ENCODE measurements at places on chromosomes 5 and 9.

DNA sequence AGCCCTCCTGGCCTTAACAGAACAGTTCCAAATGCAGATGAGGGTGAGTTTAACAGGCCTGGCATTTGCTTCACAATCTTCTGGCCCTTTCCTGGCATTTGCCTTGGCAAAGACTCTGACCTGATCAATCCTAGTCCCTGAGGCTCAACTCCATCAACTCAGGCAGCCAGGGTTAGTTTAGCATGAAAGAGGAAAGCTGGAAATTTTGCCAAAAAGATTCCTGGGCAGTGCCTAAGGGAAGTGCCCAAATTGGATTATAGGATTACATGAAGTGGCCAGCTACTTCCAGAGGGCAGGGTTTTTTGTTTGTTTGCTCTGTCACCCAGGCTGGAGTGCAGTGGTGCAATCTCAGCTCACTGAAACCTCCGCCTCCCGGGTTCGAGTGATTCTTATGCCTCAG is 36.8 kb downstream of the PCDHAC2 start:
- DNase-seq: no peak

DNA sequence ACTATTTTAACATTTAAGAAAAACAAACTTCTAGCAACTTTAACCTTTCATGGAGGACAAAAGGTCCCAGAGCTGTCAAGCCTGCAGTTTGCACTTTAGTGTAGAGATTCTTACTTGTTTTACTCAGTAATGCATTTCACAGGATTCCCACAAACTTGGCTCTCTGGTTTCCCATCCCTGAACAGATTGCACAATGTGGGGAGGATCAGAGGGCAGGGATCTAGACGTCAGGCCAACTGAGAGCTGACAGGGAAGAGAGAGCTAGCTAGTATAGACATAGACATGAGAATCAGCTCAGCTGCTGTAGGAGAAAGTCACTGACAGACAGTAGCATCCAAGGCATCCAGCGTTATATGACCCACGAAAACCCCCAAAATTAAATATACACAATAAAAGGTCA is 20.9 kb upstream of the BNIP1 start:
- DNase-seq: no peak

GRCh38 chr5:1485579-1486118 is 38.1 kb downstream of the LPCAT1 start:
- DNase-seq: no peak

DNA sequence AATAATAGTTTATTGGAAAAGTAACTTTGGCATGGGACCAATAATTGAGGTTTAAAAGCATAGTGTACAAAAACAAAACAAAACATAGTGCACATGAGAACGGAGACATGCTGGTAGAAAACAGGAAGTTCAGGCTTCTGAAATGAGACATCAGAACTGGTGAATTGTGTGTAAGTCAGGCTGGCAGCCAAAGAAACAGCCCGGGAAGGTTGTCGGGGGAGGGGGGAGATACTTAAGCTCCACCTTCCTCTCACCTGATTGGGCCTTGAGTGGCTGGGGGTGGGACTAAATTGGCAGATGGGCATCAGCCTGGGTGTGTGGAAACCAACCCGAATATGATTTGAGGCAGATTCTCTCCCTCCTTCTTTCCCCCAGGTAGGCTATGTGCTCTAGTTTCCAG is 256.3 kb downstream of the SMARCA2 start:
- DNase-seq: no peak

DNA sequence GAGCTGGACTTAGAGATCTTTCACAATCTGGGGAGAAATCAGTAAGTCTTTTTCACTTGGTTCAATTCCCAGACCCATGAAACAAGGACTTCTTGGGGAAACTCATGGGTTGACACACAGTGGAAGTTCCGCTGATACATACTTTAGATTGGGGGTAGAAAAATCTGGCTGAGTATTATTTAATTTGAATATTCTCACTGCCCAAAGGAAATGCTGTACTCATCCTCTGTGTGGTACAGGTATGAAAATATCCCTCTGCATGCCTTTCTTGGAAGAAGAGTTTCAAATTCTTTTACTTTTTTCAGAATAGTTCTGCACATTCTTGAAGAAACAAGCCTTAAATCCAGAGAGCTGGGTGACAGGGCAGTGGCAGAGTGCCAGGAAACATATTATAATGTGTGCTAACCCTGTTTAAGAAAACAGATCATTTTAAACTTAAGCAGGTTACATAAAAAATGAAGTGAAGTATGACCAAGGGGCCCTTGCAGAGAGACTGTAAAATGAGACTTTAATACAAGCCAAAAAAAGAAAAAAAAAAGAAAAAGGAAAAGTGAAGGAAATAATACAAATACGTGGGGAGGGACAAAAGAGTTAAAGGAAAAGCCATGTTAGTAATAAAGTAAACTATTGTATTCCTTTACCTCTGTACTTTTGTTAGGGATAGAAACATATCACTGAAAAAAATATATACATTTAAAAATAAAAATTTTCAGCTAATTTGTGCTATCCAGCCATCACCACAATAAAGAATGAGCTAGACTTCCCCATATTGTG is 173.4 kb upstream of the NR3C1 start:
- no peak for DNase-seq

DNA sequence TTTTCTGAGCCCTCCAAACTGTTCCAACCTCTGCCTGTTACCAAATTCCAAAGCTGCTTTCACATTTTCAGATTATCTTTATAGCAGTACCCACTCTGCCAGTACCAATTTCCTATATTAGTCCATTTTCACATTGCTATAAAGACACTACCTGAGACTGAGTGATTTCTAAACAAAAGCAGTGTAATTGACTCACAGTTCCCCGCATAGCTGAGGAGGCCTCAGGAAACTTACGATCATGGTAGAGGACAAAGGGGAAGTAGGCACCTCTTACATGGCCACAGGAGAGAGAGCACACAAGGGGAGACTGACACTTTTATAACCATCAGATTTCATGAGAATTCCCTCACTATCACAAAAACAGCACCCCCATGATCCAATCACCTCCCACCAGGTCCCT is 105.0 kb downstream of the DTWD2 start:
- no peak for DNase-seq

DNA sequence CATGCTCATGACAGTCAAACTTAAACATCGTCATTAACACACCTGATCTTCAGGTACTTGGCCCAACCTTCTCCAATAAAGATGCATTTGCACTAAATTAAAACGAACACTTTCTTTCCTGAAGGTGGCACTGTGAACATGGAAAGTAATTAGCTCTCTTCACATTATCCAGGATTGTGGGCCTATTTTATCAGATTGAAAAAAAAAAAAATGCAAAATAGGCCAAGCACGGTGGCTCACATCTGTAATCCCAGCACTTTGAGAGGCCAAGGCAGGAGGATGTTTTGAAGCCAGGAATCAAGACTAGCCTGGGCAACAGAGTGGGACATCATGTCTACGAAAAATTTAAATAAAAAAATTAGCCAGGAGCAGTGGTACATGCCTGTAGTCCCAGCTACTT is 14.4 kb upstream of the CDC20B start:
- DNase-seq: no peak

GRCh38 chr9:97704851-97705250 is 7.7 kb upstream of the XPA start:
- no peak for DNase-seq

- DNase-seq: no peak
These were observed 46.6 kb upstream of the COL5A1 start for GRCh38 chr9:134595014-134595413.

DNA sequence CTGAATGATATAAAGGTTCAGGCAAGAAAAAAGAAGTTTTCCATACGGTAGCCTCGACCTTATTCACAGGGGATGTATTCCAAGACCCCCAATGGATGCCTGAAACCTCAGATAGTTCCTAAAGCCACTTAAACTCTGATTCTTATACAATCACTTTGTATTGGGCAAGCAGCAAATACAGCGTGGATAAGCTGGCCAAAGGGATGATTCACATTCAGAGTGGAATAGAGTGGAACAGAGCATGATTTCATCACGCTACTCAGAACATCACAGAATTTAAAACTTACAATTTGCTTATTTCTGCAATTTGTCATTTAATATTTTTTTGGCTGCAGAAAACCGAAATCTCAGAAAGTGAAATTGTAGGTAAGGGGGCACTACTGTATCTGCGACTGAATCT is 40.5 kb upstream of the CDH18 start:
- DNase-seq: no peak

GRCh38 chr5:133381571-133382365 is 230.6 kb downstream of the FSTL4 start:
- DNase-seq: no peak

GRCh38 chr5:149206524-149207141 is 65.0 kb upstream of the AFAP1L1 start:
- no peak for DNase-seq

DNA sequence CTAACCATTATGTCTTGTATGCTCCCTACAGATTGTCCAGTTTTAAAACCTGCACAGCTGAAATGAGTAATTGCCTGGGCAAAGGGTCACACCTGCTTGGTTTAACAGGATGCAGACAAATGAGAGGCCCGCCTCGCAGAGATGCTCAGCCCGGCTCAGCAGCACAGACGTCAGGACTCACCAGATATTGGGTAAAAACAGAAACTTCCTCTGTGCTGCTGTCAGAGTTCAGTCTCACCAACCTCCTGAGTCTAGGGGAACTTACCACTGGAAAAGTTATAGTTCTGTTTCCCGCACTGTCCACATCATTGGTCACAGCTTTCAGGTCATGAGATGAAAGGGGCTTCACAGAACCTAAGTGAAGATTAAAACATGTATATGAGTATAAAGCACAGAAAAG is 152.5 kb downstream of the ESM1 start:
- no peak for DNase-seq

DNA sequence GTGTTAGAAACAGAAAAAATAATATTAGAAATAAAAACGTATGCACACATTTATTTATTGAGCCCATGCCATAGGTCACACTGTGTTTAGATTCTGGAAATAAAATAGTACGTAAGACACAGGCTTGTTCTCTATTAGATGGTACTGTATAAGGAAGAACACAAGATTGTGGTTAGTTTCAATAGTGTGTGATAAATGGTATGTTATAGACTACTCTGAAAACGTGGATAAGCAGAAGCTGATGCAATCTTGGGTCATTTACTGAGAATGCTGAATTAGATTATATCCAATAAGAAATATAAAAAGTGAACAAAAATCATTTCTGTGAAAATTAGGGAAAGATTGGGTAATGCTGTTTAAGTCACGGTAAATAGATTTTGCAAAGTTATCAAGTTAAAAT is 1456.4 kb upstream of the ACO1 start:
- no peak for DNase-seq

DNA sequence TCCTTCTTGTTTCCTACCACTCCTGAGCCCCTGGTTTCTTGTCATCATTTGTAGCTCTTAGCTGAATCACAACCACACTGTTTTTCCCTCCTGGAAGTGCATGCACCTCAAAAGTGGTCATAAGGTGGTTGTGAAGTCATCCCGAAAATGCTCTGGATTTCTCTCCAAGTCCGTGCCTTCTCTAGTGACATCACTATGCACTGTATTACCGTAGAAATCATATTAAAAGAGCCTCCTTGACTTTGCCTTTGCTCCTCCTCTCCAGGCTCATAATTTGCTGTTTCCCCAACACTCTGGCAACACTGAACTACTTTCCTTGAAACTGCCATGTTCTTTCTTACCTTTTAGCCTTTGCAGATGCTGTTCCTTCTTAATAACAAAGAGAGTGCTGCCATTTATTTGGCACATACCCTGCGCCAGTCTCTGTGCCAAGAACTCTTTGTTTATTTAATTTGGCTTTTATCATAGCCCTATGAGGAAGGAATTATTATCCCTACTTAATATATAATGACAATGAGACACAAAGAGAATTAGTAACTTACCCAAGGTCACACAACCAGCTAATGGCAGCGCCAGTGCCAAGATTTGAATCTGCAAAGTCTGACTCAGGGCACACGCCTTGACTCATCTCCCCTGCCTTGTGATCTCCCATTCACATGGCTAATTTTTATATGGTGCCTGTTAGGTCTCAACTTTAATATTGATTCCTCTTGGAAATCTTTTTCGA is 115.4 kb downstream of the KIF4B start:
- no peak for DNase-seq

DNA sequence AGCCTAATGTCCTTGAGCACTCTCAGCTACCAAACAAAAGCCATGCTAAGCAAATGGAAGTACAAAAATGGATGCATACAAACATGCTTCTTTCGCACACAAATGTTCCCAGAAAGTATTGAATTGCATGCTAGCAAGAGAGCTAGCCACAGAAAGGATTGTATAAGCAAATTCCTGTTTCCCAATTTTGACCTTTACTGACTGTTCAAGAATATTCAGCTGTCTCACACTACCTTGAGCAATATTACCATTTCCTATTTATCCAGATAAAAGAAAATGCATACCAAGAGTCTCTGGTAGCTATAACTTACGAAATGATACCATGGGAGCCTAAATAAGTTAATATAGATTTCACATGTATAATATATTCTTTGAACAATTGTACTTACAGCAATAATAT is 264.6 kb downstream of the TMEM167A start:
- no peak for DNase-seq

DNA sequence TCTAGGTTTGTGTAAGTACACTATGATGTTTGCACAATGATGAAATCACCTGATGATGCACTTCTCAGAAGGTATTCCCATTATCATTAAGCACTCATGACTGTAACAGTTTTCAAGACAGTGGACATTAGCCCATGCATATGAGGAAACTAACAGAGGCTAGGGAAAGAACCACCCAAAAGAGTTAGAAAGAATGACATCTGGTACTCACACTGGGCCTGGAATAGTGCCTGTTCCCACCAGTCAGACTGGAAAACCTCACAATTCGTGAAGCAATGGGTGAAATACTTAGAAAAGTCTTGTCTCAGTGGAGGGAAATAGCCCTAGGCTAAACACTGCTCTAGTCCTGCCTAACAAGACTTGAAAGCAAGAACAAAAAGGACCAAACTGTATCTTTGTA is 117.4 kb upstream of the GDNF start:
- no peak for DNase-seq

DNA sequence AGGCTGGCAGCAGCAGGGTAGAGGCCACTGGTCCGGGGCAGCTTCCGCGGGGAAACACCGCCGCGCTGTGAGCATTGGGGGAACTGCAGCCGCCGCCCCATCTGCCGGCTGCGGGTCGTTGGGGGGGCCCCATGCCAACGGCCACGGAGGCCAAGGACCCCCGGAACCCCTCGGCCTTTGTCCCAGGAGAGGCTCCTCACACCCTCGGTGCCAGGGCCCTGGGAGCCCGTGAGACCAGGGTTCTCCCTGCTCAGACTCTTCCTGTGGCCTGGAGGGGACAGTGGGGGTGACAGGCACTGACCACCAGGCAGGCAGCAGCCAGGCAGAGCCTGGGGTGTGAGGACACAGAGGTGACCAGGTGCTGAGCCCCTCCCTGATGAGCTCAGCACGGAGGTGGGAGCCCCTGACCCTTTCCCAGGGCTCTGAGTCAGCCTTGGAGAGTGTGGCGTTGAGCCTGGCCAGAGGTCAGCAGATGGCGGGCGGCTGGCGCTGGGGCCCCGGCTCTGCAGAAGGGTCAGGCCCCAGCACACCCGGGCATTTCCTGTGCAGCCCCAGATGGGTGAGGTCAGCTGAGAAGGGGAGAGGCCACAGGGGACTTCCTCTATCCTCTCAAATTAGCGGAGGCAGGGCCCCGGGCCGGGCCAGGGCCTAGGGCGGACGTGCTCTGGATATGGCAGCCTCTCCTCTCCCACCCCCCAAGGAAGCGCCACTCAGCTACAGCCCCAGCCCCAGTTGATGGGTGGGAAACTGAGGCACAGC is 17.9 kb upstream of the EGFL7 start:
- peak; percentile 36 for DNase-seq

- no peak for DNase-seq
These were observed 4.1 kb downstream of the TMEM250 start for GRCh38 chr9:136114610-136115009.

GRCh38 chr5:95808686-95809413 is 13.7 kb downstream of the GLRX start:
- no peak for DNase-seq
